NCI-H2081 (cell line): ENCODE measurements at places on chromosomes 5 and 9.

DNA sequence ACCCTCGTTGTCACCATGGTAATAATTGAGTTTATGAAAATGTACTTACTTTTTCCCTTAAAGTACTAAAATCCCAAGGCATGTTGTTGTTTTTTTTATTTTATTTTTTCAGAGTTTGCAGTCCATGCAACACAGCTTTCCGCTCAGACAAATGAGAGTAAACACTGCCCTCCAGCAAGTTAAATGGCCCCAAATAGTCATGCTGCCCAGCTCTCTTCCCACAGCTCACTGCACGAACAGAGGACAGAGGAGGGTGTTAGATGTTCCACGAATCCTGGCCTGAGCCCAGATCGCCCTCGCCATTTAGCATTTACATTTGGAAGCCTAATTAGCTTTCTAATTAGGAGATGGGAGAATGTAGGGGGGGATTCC lies 1.9 kb downstream of the NIM1K start:
- no peak for DNase-seq

- no peak for DNase-seq
Observed at GRCh38 chr5:329768-330167, 8.3 kb downstream of the AHRR start.

GRCh38 chr9:130975932-130976841 lies 32.8 kb upstream of the LAMC3 start:
- DNase-seq: no peak

GRCh38 chr9:37191403-37192089 lies 71.2 kb downstream of the ZCCHC7 start:
- DNase-seq: no peak

GRCh38 chr5:91266184-91266705 lies 116.9 kb downstream of the ARRDC3 start:
- no peak for DNase-seq

GRCh38 chr5:97735209-97735608 lies 552.2 kb upstream of the RIOK2 start:
- no peak for DNase-seq

DNA sequence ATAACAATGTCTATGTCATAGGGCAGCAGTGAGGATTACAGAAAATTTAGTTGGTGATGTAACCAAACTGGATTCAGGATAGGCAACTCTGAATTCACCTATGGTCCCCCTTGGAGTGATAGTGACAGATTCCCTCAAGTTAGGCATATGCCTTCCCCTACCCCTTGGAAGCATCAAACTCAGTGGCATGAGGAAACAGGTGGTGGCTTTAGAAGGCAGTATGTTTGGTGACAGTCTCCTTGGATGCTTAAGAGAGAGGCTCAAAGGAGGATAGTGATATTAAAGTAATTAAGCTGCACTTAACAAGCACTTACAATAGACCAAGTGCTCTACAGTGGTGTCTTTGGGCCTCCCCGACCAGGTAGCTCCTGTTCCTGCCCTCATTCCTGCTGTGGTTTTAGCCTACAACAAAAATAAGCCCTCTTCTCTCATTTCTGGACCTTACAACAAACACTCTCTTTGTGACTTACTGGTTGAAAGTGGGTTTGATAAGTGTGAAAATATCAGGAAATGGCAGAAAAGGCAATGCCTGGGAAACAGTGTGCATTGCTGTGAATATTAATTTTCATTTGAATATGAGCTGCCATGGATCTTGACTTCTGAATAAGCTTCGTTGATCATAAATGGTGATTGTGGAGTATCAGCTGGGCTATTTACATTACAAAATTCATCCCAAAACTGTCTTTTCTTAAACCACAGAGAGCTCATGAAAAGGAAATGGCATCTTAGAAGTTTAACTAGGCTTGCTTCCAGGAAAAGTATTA lies 29.2 kb downstream of the NR4A3 start:
- DNase-seq: no peak

DNA sequence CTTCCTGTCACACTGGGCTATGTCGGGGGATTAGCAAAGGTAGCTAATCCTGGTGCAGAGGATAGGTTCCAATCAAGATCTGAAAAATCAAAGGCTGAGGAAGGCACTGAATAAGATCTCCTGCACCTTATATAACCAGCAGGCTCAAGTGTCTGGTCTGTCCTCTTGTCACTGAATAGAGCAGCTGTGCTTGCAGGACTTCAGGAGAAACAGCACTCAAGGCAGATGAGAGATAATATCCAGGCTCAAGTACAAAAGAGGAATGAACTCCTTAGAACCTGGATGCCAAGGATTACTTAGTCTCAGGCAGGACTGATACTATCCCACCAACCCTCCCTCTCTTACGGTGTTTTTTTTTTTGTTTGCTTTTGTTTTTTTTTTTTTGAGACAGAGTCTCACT lies 108.8 kb upstream of the LRRTM2 start:
- no peak for DNase-seq

GRCh38 chr9:131439224-131439623 lies 45.3 kb downstream of the PRRC2B start:
- no peak for DNase-seq

DNA sequence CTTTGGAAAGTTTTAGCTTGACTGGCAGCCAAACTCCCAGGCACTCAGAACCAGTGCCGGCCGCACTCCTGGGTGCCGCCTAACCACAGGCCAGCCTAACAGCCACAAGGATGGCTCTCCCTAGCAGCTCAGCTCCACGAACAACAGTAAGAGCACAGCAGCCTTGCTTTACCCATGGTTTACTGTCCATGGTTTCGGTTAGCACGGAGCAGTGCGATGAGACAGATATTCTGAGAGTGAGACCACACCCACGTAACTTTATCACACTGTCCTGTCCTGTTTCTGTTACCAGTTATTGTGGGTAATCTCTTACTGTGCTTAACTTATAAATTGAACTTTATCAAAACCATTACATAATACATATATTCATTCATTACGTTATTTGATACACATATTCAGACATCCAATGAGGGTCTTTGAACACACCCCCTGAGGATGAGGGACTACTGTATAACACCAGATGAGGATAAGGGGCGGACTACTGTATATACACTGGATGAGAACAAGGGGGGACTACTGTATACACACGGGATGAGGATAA lies 12.4 kb downstream of the CLPTM1L start:
- DNase-seq: no peak

DNA sequence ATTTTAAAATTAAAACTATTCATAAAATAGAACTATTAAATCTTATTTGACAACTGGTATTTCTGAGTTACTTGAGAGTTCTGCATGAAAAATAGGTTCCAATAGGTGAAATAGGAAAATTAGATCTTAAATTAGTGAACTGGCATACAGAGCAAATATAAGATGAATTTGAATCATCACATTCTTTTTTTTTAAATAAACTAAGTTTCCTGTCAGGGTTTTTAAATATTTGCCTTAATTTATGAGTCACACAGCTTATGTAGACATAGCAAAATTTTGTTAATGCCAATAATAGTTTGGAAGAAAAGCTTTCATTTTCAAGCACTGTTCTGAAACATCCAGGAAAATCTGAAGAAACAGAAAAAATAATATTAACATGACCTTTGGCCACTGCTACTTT lies 311.7 kb upstream of the HAPLN1 start:
- no peak for DNase-seq

DNA sequence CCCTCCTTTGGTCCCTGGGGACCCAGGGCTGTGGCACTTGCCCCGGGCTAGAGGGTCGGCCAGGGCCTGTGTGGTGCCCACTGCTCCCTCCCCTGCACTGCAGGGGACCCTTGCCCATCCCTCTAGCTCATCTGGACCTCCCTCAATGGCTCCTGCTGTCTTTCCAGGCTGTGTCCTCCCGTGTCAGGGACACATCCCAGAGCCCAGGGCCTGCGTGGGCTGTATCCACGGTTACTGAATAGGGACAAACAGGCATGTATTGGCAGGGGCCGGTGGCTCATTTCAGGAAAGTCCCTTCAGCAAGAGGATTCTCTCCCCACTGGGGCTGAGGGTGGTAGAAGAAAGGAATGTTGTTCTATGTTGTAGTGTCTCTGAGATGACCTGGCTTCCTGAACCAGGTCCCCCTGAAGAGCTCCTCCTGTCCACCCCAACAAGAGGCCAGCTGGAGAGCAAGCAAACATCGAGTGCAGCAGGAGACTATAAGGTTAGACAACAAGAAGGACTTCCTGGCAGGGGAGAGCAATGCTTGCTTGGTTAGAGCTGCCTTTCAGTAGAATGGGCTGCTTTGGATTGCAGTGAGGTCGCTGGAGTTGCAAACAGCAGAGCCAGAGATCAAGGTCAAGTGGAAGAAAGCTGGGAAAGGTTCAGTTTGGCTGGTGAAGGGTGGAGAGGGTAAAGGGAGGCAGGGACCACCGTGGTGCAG lies 1.0 kb upstream of the CRB2 start:
- DNase-seq: no peak

DNA sequence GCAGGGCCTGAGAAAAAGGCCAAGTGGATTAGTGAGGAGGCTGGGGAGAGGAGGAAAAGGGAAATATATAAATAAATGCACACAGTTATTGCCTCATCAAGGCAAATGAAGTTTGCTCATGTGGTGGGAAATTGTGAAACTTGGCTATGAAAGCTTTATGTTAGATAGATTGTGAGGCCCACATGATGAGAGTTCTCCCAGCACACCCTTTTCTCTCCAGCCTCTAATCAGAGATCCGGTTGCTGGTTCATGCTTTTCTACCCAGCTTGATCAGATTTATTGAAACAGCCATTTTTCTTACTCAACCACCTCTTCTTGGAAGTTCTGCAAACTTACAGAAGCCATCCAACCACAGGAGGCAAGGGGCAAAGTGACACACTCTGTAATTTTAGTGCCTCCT lies 125.8 kb upstream of the KLF4 start:
- no peak for DNase-seq
